ENCODE measurements at places on chromosomes 1 and 21.

DNA sequence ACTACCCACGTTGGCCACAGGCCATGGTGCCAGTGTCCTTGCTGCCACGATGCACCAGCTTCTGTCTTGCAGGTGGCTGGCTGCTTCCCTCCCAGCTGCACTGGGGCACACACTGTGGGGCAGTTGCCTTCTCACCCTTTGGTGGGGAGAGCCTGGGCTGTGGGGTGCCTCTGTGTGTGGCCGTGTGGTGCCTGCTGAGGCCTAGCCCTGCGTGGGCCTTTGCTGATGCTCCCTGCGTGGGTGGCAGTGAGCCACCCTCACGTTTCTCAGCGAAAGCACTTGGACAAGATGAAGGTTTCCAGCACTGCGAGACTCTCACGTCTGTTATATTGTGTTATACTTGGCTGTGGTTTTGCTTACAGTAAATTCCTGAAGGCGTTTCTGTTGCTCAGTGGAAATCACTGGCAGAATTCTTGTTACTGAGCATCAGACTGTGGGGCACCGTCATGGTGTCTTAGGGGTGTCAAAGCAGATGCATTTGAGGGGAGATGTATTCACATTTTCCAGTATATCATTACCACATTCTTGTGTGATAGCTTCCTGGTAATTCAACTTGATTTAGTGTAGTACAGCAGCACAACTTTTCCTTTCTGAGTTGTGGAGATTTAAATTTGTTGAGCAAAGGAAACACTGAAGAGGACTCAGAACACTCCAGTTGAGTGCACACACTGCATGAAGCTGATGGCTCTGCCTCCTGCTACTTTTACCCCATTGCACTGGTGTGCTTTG, 124.7 kb downstream of the PCBP3 start:
- DNase-seq, result no peak

GRCh38 chr21:25967901-25968438, 202.6 kb downstream of the APP start:
- DNase-seq, result no peak

GRCh38 chr1:116494353-116494692, 76.5 kb downstream of the CD58 start:
- no peak for DNase-seq

- DNase-seq, result no peak
Observed at GRCh38 chr1:233025567-233025966, 75.2 kb downstream of the NTPCR start.

- DNase-seq, result no peak
Observed at GRCh38 chr1:104468282-104468681, 718.6 kb downstream of the AMY1C start.

GRCh38 chr1:174913225-174913903, 86.4 kb upstream of the CACYBP start:
- no peak for DNase-seq

- no peak for DNase-seq
Observed at GRCh38 chr1:96409689-96410088, 311.9 kb upstream of the PTBP2 start.

DNA sequence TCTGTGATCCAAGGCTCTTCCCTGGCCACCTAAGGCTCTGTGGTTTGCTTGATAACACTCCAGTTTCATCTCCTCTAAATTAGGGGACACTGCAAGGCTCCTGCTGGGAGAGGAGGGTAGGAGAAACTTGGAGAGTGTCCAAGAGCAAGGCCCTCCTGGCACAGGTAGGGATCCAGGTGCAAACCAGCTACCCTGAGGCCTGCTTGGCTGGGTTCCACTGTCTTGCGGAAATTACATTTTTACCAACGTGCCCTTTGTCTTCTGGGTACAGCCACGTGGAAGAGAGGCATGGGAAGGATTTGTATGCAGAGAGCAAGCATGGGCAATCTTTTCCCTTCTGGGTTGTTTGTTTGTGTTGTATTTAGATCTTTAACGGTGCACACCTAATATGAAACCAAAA, 132.5 kb downstream of the PRDM2 start:
- DNase-seq, result no peak

DNA sequence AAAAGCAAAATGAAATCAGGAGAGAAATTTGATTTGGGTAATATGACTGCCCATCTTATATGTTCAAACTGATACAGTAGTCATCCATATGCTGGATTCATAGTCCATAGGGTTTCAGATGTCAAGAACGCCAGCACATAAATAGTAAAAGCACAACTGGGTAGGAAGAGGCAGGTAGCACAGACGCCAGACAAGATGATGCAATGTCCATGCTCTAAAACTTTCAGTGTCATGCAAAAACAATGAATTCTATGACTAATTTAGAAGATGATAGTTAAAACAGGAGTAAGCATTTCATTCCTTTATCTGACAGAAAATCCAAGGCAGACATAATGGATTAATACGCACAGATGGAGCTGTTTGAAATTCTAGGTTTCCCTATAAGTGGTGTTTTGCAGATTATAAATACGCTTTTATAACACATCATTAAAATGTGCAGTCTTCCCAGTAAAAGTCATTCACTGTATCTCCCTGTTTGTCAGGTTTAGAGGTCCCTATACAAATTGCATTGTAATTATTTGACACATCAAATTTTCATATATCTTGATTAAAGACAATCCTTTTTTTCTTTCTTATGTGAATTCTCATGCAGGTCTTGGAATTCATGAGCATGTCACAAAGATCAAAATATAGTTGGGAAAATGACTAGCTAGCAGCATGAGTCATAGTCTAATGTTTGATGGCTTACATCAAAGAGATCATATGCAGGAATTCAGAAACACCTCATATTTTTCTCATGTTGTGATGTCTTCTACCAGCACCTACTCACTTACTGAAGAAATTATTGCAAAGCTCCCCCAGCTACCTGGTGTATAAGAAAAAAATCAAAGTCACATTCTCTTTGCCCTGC, 139.9 kb downstream of the DSCAM start:
- no peak for DNase-seq

- DNase-seq, result no peak
Observed at GRCh38 chr1:245751116-245751515, 596.3 kb downstream of the KIF26B start.

DNA sequence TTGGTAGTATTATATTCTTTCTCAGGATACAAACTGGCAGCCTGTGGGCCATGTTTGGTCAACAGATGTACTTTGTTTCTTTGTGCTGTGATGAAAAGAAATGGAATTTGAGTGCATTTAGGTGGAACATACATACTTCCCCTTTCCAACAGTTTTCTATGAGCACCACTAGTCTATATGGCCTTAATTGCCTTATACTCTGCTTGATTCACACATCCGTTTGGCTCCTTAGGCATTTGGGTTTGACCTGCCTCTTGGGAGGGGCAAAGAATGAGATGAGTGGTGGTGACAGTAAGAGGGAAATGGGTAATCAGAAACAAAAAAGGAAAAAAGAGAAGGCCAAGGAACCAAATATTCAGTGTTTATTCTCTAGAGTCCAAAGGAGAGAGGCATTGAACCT, 17.0 kb downstream of the CFAP126 start:
- DNase-seq, result no peak

DNA sequence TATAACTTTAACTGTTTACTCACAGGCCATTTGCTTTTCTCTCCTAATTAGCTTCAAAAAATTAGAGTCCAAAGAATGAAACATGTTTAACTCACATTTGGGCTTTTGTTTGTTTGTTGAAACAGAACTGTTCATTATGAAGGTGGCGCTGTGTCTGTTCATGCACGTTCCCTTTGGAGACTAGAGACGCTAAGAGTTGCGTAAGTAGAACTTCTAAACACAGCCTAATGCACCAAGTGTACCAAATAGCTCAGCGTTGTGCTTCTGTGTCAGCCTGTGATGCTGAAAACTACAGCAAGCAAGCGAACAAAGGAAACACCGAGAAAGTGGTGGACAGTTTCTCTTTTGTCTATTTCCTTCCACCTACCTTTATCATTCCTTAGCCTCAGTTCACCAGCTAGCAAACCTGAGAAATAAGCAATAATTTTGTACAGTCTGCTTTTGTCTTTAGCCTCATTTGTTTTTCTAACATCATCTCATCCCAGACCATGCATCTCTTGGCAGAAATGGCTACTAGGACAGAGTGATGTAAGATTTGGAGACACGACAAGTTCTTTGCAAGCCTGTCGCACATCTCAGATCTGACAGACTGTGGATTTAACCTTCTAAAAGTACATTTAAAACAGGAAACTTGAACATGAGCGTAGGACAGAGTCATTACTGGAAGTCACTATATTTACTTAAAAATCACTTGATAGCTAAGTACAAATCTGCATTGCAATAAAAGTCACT, 375.1 kb downstream of the RYR2 start:
- DNase-seq, result no peak

DNA sequence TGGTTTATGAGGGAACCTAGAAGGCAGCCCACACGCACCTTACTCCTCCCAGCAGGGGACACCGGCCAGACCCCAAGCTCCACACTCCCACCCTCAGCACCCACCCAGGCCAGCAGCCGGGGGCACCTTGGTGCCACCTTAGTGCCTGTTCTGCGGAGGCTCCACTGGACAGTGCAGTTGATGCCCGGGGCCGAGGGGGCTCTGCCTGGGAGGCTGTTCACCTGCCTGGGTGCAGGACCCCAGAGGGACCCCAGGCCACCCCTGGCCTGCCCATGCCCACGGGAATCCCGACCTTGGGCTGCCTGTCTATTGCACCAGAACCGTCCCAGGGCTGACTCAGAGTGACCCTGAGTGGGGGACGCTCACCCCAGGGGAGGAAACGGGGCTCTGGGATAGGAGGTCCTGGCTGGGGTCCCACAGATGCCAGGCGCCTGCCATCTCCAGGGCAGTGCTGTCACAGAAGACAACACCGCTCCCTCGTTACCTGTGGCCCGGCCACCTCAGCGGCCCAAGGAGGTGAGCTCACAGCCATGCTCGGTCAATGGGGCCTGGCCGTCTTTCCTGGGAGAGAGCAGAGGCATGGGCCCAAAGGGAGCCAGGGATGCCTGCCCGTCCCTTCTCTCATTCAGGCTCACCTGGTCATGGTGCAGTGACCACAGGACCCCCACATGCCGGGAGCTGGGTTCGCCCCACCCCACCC, 696 bp downstream of the SCNN1D start:
- no peak for DNase-seq

DNA sequence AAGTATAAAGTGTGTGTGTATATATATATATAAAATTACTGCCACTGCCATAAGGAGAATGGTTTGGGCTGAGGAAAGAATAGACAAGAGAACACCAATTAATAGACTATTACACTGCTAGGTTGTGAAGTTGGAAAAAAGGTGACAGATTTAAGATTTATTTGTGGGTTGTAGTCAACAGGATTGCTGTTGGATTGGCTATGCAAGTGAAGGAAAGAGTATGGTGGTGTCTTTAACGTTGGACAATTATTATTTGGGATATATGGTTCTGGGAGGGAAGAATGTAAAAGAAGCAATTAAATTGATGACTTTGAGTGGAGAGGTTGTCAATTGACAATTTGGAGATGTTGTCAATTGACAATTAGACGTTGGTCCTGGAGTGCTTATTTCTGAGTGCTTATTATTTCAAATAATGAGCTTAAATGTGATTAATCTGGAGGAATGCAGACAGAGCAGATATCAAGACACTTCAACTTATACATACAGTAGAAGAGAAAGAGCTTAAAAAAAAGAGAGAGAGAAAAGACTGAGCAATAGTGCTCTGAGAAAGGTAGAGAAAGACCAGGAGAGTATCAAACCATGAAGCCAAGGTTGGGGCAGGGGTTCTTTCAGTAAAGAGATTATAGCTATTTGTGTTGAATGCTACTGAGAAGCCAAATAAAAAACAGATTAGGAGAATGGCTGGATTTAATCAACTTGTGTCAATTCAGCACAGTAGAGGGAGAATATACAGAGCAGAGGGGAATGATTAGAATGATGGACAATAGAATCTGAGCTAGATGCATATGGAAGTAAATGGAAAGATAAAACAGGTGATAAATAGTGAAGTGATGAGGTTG, 9.7 kb downstream of the PTGS2 start:
- no peak for DNase-seq

- DNase-seq, result no peak
Observed at GRCh38 chr1:71828431-71829012, 453.8 kb downstream of the NEGR1 start.

DNA sequence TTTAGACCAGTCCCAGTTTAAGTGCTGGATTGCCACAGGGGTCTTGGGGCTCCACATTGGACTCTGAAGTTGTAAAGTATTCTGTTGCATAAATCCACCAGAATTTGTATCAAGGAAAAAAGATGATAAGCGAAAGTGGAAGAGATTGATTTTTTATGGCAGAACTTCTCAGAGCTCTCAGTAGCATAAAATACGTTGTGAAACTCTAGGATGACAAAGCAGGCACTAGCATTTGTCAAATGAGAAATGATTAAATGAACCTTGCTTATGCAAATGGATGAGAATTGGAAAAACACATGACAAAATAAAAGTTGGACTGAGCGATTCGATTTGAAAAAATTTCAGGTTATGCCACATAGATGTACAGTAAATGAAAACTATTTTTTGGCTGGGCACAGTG, 253.8 kb upstream of the RAB4A start:
- DNase-seq, result no peak

GRCh38 chr1:114278430-114278829, 124.8 kb upstream of the SYT6 start:
- no peak for DNase-seq

GRCh38 chr1:203289281-203289981, 15.9 kb upstream of the BTG2 start:
- DNase-seq, result peak; percentile 85

- DNase-seq, result no peak
Observed at GRCh38 chr1:242523719-242524570, 552 bp downstream of the PLD5 start.

DNA sequence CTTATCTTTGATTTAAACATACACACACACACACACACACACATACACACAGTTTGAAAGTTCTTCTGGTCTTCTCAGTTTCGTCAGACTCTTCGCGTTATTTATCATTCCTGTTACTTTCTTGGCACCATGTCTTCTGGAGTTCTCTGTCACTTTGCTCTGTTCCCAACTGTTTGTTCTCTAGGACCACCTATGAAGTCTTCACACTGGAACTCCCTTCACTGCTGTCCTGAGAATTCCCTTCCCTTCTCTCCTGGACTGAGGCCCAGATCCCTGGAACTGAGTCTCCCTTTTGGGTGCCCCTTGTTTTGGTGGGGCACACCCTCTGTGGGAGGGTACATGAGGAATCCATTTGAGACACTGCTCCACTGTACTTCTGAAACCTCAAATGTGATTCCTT, 30.5 kb downstream of the ALG14 start:
- DNase-seq, result no peak

- DNase-seq, result no peak
Observed at GRCh38 chr1:222790520-222790919, 24.3 kb upstream of the DISP1 start.

DNA sequence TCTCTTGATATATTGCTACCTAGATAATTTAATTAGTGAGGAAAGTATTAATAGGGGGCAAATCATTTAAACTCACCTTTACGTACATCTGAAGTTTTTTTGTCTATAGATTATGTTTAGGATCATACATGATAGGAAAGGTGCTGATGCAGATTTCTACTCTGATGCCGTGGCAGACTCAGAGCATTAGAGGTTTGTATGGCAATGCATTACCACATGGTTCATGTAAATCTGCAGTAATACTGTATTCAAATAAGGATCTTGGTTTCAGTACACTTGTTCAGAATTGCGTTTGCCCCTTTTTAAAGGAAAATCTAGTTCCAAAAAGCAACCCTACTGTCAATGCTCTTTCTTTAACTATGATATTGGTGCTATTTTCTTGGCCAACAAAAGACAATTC, 288.3 kb downstream of the PTPRC start:
- no peak for DNase-seq

- DNase-seq, result no peak
Observed at GRCh38 chr1:203701606-203702005, 63.4 kb upstream of the LAX1 start.

Measured in effector CD4-positive, alpha-beta T cell (primary cell).